ENCODE measurements at places on chromosomes 3 and 15.

DNA sequence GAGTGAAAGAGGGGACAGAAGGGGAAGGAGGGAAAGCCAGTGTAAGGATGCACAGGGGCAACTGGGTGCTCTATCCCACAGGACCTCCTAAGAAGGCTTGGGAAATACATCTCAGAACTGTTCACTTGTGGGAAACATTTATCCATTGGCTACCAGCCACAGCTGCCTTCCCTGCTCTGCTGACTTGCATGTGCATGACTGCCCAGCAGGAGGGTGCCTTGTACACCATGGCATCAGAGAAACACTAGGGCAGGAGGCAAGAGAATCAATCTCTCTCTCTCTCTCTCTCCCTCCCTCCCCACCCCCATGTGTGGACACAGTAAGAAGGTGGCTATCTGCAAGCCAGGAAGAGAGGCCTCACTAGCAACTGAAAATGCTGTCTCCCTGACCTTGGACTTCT, 62.9 kb upstream of the ZBTB38 start:
- no peak for DNase-seq

GRCh38 chr3:160126761-160127160, 98.5 kb upstream of the C3orf80 start:
- DNase-seq: no peak

GRCh38 chr3:101796077-101796680, 17.2 kb downstream of the NXPE3 start:
- DNase-seq: no peak

GRCh38 chr15:89346516-89347231, 12.1 kb upstream of the POLG start:
- no peak for DNase-seq

GRCh38 chr3:167162083-167162482, 218.0 kb downstream of the ZBBX start:
- DNase-seq: no peak

DNA sequence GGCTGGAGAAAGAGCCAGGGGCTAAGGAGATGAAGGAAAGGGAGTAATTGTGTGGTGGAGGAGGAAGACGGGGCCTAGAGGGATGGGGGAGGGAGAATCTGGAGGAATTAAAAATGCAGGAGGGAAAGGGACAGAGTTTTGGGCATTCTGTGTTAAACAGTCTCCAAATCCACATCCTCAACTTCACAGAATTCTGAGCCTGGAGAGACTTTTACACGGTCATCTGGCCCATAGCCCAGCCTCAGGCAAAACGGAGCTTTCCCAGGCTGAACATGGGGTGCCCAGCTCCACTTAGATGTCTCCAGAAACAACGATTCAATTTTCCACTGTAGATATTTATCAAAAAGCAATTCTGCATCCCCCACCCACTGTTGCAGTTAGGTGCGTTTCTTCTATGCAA, 137.6 kb upstream of the HACD2 start:
- DNase-seq: no peak

GRCh38 chr3:16801698-16802097, 83.1 kb upstream of the PLCL2 start:
- no peak for DNase-seq

- no peak for DNase-seq
Observed at GRCh38 chr15:100692671-100693070, 90.3 kb downstream of the ASB7 start.

GRCh38 chr15:70494852-70495571, 268.3 kb downstream of the UACA start:
- no peak for DNase-seq

DNA sequence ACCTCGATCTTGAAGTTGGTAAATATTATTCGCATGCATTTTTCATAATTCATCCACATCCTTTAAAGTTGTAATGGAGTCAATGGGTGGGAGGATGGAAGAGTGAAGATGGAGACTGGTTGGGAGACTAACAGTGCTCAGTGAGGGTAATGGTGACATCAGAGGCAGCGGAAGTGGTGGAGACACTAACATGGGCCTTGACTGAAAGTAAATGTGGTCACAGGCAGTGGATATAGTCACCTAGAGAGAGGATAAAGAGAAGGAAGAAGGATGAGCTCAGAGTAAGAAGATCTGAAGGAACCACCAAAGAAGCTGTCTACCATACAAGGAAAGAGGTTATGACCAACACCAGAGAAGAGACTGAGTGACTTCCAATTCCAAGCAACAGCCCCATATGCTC, 281.6 kb upstream of the STT3B start:
- no peak for DNase-seq

GRCh38 chr15:45111390-45112142, 2.4 kb downstream of the DUOX2 start:
- DNase-seq: no peak

- DNase-seq: peak; percentile 31
Observed at GRCh38 chr3:8987645-8988383, 24.5 kb upstream of the RAD18 start.

GRCh38 chr15:88982304-88982945, 69.2 kb upstream of the MFGE8 start:
- DNase-seq: no peak

DNA sequence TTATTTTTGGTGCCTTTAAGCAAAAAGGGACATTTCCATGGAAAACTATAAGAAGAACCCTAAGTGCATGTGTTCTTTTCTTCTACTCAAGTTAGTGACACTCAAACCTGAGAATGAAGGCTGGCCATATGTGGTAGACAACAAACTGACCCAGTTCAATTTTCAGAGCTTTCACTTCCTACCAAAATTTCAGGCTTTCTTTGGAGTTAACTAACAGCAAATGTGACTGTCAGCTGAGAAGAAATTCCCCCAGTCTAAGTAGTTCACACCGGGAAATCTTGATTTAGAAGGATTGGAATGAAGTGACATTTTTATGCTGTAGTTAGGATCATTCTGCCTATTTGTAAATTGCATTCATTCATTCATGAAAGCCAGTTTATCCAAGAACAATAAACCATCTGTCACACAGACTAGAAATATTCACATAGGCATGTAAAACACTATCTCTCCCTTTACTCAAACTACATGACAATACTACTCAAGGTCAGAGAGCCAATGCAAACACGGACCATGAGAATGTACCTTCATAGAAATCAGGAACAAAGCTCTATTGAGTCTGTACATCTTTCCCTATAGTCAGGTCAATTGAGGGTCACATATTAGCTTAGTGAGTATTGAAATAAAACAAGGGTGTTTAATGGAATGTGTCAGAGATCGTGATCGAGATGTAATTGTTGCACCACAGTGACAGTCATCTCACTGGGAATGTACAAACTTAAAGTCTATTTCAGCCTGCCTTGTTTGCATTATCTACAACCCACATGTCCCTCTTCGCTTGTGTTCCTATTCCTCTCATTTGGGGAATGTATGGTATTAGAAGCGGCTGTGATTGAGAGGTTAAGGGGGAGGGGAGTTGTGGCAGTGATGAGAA, 113.8 kb upstream of the TGFBR2 start:
- DNase-seq: no peak

DNA sequence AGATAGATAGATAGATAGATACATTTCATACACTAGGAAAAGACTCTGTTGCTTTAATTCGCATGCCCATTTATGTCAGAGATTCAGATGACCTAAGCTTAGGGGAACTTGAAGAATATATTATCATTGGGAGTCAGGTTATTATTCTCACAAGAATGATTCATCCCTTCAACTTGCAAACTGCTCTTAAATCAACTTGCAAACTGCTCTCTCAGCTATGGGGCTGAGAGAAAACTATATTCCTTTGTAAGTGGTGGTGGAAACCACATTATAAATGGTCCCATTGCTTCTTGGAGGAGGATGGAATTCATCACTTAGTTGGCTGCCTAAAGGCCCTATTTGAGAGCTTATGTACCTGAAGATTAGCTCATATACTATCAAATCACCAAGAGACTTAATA, 160.9 kb upstream of the STAC start:
- DNase-seq: no peak

DNA sequence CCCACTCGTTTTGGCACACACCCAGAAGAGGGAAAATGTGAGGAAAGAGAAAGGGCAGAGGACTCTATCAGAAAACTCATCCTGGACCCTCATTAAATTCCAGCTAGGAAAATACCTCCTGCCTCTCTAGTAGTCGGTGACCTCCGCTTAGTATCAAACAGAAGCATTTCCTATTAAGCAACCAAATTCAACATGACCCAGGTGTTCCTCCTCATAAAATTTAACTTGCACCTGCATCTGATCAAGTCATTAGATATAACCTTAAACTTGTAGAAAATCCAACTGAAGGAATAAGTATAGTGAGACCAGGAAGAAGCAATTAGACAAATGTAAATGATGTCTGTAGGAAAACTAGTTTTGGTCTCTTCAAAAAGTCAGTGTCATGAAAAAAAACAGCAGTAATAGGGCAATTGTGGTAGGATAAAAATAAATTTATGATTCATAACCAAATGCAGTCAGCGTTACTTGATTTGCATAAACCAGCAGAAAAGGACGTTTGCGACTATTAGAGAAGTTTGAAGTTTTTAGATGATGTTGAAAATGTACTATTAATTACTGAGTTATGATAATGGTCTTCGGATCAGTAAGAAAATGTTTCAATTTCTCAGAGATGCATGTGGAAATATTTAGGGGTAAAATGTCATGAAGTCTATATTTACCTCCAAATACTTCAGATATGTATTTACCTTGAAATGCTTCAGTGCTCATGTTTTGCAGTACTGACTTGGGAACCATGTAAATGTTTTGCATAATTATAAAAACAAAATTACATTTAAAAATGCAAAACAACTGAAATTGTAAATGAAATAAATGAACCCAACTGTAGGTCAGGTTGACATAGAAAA, 44.6 kb downstream of the LDHAL6B start:
- no peak for DNase-seq

DNA sequence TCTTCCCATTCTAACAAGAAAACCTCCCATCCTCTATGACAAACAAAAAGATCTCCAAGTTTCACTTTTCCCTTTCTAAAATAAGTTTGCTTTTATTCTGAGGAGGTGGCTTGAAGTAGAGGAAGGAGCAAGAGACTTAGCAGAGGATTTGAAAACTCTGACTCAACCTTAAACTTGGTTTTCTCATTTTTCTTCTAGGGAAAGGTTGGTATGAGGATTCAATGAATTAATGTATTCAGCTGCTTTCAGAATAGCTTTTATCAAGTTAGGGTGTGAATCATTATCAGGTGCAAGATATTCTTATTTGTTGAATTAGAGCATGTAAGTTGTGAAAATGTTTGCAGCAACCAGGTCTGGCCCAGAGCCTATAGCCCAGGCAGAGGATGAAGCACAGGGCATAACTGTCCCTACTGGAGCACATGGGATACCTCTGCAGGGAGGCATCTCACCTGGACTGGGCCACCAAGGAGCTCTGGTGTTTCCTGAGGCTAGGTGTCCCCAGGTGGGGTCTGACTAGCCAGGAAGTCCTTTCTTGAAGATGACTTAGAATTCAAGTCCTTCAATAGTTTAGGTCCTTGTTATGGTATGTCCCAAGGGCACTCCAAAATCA, 42.3 kb downstream of the SATB1 start:
- no peak for DNase-seq

- no peak for DNase-seq
Observed at GRCh38 chr15:87490666-87491065, 765.9 kb downstream of the NTRK3 start.

DNA sequence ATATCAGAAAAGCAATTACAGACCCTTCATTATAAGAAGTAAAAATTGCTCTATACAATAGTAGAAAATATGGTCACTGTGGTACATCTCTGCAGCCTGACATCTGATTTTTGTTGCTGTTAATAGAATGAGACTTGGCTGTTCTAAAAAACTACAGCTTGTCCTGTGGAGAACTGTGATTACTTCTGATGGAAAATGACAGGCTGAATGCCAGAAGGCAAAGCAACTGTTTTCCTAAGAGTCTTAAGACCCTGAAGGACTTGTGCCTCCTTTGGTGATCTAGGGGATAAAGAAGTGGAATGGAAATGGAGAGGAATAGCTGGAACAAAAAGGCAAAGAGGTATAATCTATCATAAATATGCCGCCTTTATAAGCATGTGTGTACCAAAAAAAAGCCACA, 314.8 kb downstream of the BCHE start:
- no peak for DNase-seq

GRCh38 chr3:36060950-36061349, 319.4 kb upstream of the STAC start:
- no peak for DNase-seq

DNA sequence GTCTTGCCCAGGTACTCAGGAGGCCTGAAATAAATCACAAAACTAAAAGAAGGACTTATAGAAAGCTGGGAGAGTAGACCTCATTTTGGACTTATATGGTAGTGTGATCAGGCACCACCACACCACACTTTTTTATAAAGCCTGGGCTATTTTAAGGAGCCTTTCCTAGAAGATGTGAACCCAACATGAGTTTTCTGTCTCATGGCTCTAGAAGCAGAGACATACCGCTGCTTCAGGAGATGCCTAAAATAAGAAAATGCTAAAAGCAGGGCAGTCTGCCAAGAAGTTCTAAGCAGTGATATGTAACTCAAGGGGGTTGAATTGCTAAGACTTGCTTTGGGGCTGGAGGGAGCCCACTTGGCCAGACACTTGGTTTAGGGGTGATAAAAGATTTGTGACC, 49.6 kb downstream of the SUMF1 start:
- no peak for DNase-seq

GRCh38 chr15:57752436-57752835, 45.9 kb downstream of the POLR2M start:
- no peak for DNase-seq

- DNase-seq: no peak
Observed at GRCh38 chr3:197356275-197356674, 57.9 kb upstream of the DLG1 start.

- no peak for DNase-seq
Observed at GRCh38 chr3:196803891-196804468, 63.7 kb upstream of the SENP5 start.

- no peak for DNase-seq
Observed at GRCh38 chr3:149258714-149259113, 37.1 kb upstream of the CP start.

GRCh38 chr15:74136814-74137536, 6.6 kb downstream of the ISLR2 start:
- DNase-seq: no peak

GRCh38 chr15:74780523-74781430, 1.1 kb upstream of the CSK start:
- no peak for DNase-seq

DNA sequence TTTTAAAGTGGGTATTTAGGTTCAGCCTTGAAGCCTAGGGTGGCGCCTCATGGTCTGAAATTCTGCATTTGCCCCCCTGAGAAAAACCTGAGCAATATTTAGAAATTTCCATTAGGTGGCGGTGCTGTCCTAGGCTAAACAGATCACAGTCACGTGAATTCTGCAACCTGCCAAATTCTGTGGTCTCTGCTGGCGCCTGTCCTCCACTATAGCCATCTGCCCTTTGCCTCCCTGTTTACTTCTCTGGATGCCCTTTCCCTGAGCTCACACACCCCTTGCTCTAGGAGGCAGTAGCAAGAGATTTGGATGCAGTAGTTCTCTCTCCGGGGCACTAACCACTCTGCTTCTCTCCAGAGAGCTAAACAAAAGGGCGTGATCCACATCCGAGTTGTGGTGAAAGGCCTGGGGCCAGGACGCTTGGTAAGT, 9.1 kb downstream of the MRPS11 start:
- DNase-seq: no peak
